EL (cell line): ENCODE measurements at places on chromosomes 4 and X.
A peak's percentile ranks its signal among the peaks of the same experiment; 100 is the strongest.

- DNase-seq = no peak
Observed at GRCh38 chr4:6779667-6780565, 2.6 kb upstream of the KIAA0232 start.

DNA sequence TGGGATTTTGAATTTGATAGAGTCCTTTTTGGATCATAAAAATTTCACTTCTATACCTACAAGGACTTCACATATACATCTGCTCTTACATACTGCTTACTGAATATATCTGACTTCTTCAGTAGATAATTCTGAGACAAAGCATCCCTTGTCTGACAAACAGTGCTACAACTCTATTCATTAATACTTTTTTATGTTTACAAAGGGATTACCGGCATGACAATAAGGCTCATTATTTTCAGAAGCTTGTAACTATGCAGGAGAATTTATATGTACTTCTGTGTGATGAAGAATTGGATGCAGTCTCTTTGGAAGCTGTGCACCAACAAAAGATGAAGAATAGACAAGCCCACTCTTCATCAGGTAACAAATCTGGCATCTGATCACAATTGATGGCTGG lies 1070.3 kb downstream of the STIM2 start:
- no peak for DNase-seq

DNA sequence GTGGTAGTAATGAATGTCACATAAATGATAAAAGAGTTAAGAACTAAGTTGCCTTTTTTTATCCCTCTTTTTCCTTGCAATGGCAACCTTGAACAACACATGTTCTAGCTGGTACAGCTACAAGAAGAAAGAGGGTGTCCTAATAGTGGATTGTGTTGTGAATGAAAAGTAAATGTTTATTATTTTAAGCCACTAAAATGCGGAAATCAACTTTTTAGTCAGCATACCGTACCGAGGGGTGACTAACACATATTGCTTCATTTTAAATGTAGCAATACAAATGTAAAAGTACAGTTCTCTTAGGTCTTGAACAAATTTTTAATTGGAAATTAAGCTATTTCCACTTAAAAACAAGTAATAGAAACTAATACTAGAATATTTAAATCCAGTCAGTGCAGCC lies 17.7 kb upstream of the AP1AR start:
- DNase-seq = peak; percentile 78

- DNase-seq = no peak
Observed at GRCh38 chr4:26289401-26289800, 31.4 kb upstream of the RBPJ start.

DNA sequence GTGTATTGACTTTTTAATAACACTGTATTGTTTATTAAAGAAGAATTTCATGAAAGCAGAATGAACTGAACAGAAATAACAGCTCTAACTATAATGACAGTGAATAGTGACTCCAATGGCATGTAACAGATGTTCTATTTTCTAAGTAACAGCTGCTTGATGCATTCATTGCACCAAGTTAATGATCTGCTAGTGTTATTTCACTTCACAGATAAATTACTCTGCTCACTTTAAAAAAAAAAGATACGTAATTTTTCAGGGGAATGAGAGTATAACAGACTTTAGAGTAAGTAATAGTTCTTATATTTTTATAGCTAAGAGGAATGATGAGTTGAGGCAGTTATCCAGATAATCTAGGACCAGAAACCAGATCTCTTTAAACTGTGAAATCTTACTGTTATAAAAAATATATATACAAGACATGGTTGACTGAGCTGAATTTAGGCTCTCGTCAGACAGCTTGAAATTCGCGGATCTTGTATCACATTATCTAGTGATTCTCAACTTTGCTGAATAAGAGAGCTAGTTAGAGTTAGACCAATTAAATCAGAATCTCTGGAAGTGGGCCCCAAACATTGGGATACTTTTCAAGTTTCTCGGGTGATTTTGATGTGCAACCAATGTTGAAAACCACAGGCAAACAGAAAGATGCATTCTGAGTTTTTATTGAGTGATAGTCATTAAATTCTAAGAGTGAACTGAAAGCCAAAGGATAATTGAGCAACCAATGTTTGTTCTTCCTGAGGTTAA lies 840.7 kb downstream of the DMD start:
- no peak for DNase-seq

GRCh38 chrX:17067534-17067933 lies 121.1 kb downstream of the REPS2 start:
- no peak for DNase-seq

GRCh38 chr4:177546745-177547144 lies 104.5 kb upstream of the AGA start:
- DNase-seq = no peak
